ENCODE measurements at places on chromosomes 5 and 9.

DNA sequence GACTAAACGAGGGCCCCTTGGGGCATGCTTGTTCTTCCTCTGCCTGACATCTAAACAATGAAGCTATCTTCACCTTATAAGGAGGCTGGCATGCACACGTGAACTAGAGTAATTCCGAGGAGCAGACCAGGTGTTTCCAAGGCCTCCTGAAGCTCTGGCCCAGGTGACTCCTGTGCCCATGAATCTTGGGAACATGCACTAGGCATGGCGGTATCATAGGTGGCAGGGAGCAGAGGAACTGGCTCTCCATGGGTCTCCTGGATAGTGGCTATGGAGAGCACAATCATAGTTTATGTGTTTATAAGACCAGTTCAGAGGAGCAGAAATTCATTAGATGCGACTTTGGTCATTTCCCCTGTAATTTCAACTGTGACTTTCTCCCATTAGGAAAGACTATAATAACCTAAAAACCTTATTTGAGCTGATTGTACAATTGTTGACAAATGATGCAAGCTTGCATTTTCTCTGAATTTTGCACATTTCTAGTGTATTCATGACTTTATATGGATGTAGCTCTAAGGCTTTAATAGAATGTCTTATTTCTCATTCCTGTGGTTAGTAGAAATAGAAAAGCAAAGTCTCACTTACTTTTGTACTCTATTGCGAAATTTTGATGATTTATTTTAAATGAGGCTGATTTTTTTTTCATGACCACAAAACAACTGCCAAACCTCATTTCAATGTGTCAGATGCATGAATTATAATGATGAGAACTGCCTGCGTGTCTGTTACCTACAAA lies 135.3 kb upstream of the RPS23 start:
- DNase-seq, result no peak

GRCh38 chr9:37969130-37969529 lies 65.2 kb upstream of the SLC25A51 start:
- no peak for DNase-seq

DNA sequence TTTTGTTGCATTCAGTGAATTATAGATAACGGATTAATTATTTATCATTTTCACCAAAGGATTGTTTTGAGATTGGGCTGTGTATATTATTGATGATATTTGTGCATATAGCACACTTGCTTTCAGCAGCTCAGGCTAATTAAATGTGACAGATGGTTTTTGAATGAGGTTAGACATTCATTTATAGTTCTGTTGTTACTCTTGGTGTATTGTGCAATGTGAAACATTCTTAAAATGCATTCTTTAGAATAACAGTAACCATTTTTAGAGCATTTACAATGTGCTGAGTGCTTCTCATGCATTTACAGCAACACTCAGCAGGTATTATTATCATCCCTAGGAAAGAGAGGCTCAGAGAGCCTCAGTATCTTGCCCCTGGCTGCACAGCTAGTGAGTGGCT lies 23.8 kb downstream of the NANS start:
- no peak for DNase-seq

DNA sequence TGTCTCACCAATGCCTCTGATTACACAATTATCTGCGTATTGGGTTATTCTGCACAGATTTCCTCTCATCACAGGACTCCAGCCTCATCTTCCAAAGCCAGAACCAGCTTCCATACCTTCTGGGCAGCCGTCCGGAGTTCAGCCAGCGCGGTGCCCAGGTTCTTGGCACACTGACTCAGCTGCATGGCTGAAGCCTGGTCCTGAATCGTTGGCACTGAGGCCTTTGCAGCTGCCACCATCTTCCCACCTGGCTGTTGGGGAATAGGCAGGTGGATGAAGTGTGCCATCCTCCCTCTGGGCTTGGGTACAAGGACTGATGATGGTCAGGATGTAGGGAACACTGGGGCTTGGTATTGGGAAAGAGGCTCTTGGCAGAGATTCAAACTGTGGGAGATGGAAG lies 17.9 kb downstream of the TLN1 start:
- DNase-seq, result no peak

GRCh38 chr5:76855961-76856360 lies 6.1 kb downstream of the S100Z start:
- DNase-seq, result peak; percentile 27

GRCh38 chr5:89280103-89281037 lies 397.4 kb upstream of the MEF2C start:
- DNase-seq, result no peak

- DNase-seq, result no peak
These were observed 39.1 kb upstream of the ANKRD31 start for GRCh38 chr5:75275756-75276155.

DNA sequence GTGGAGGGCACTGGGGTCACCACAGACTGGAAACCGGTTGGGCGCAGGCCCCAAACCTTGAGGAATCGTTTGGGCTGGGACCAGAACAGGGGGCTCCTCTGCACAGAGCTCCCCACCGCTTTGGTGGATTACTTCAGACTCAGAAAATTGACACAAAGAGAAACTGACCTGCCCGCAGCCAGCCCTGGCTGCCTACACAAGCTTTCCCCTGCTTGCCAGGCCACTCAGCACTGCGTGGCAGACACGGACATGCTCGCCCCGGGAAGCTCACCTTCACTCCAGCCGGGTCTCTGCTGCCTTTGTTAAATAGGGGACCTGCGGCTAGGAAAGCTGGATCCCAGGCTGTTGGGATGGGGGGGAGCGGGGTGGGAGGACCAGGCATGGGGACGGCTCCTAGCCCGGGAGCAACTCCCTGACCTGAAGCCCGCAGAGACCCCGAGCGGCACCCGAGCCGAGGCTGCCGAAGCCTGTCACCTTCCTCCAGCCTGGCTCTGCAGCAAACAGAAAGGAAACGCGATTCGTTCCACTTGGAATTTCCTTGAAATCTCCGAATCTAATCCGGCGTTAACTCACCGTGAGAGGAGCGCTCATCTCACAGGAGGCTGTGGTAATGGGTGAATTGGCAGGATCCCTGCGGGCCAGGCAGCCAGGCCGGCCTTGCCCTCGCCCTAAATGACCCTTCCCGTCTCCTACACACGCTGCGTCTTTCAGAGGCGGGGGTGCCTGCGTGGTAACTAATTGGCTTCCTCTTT lies 8.8 kb downstream of the PAX5 start:
- DNase-seq, result no peak

- DNase-seq, result no peak
These were observed 14.4 kb upstream of the CCDC69 start for GRCh38 chr5:151238303-151238741.
